SW 1271 (cell line): ENCODE measurements at places on chromosomes 3 and 15.

- no peak for DNase-seq
Measured at GRCh38 chr3:127408684-127409420, 121.0 kb upstream of the PRR20G start.

DNA sequence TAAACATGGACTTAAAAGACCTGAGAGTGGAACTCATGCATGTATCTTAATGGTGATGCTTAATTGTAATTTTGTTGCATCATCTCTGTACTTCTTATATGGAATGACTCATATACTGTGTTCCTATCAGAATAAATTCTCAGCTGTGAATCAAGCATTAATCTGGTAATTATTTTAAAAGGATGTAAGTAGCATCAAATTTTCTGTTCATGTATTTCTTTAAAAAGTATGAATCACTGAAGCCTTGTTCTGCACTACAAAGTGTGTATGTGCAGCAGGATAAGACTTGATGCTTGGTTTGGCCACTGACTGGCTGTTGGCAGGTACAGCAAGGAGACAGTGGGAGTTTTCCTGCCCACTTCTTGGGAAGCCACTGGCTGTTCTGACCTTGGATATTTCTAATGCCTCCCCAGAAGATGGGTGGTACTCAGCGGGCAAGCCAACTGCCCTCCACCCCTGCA, 123.9 kb downstream of the ANO10 start:
- no peak for DNase-seq

GRCh38 chr3:33438284-33438668, 1.9 kb downstream of the UBP1 start:
- DNase-seq = peak; percentile 71

DNA sequence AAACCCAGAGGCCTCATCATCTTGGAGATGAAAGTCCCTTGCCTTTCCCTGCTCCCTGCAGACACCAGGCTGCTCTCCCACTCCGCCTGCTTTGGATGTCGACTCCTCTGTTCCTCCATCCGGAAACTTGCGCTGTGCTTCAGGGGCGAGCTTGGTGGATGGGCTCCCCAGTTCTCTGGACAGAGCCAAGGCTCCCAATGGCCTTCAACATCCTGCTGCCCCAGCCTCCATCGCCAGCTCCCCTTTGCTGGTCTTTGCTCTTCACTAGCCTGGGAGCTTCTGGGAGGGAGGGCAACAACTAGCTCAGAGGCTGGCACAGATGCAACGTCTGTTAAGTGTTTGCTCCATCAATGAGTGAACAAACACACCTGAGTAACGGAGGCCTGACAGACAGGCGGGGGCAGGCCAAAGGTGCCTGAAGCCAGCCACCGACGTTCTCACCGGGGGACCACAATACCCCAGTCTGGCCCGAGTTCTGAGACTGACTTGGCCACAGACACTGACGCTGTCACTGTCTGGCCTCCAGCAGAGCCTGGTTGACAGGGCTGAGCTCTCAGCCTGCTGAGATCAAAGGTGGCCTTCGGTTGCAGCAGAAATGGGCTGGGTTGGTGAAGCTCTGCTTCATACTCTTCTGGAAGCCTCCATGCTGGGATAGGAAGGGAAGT, 39.0 kb downstream of the RGMA start:
- no peak for DNase-seq

- no peak for DNase-seq
Measured at GRCh38 chr15:60385620-60386552, 11.9 kb downstream of the ANXA2 start.

DNA sequence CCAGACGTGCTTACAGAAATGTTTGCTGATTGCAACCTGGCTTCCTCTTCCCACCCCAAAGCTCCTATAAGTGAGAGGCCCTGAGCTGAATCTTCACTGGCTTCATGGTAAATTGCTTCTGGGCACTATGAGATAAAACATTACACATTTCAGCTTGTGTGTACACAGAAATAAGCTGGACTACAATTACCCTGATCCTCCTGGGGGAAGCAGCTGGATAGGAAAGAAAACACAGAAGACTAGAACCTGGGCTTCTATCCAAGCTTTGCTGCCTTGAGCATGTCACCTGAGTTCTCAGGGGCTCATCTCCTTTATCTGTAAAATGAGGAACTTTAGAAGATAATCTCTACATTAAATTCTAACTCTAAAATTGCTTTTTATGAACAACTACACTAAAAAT, 40.3 kb downstream of the THBS1 start:
- no peak for DNase-seq

GRCh38 chr3:129233538-129233937, 15.9 kb upstream of the COPG1 start:
- DNase-seq = no peak

DNA sequence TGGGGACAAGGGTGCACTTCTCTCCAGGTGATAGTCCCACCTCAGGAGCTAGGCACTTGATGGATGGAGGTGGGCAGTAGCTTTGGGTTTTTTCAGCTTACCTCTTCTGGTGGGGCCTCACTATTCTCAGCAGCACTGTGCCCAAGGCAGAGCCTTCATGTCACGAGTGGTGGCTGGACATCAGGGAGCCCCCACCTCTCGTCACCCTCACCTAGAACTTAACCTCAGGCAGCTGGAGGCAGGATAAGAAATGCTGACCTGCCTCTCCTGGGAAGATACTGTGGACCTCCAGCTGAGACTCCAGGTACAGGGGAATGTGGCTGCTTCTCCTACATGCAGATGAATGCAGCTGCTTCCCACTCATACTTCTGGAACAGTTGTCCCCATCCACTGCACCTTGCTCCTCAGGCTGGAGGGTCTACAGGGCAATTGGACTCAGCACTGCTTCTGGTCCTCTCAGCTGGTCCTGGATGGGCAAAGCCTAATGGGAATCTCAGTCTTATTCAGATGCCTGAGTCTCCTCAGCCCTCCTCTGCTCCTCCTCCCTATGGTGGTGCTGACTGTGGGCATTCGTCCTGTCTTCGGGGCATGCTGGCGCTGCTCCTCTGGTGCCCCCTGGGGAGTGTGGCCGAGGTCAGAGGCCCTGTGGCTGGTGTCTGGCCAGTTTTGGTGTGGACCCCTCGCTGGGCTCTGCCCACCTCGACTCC, 129.9 kb downstream of the KLF13 start:
- DNase-seq = no peak

DNA sequence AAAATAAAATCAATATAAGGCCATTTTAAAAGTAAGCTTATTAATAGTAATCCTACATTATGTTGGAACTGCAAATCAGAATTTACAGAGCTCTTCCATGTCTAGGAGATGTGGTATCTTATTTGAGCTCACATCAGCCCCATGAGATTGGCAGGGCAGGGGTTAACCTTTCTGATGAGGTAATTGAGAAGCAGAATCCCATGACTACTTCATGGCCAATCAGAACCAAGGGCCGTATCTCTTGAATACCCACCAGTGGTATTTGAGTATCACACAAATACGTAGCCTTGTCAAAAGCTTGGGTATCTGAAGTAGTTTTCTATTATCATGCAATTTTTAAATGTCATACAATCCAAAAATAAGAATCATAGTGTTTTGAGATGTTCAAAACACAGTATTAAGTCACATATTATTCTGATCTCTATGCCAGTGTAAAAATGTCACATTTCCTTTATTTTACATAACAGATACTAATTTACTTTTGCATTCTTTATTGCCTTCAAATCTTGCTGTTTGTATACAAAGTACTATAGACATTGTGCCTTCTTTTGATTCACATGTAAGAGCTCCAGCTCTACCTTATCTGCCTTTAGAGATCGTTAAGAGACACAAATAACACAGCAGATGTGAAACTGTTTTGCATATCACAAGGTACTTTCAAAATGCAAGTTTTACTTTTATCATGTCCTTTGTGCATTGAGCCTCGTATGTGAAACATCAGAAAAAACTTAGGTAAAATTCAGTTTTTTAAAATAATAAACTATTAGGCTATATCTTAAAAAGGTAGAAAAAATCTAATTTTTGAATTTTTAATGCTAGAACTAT, 251.7 kb upstream of the GOLGA6L4 start:
- DNase-seq = no peak

GRCh38 chr15:67183443-67184169, 70.9 kb downstream of the AAGAB start:
- no peak for DNase-seq

DNA sequence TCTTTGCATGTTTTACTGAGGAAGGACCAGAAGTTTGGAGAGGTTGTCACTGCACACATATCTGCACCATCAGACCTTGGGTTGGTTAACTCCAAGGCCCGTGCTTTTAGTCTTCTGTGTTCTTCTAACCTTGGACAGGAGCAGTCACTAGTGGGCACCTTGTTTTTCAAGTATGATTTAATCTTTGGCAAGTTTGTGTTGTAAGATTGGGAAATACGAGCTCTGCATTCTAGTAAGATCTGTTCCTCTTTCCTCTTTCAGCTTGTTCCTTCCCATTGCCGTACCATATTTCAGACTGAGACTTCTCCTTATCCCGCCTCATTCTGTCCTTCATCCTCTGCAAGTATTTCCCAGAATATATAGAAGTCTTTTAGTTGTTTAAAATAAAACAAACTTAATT, 5.1 kb downstream of the TMOD2 start:
- no peak for DNase-seq

GRCh38 chr3:181728470-181729340, 17.0 kb downstream of the SOX2 start:
- DNase-seq = no peak

- no peak for DNase-seq
Measured at GRCh38 chr3:78274475-78275065, 1234.7 kb downstream of the ROBO2 start.

- no peak for DNase-seq
Measured at GRCh38 chr3:162224746-162225145, 728.1 kb downstream of the OTOL1 start.

DNA sequence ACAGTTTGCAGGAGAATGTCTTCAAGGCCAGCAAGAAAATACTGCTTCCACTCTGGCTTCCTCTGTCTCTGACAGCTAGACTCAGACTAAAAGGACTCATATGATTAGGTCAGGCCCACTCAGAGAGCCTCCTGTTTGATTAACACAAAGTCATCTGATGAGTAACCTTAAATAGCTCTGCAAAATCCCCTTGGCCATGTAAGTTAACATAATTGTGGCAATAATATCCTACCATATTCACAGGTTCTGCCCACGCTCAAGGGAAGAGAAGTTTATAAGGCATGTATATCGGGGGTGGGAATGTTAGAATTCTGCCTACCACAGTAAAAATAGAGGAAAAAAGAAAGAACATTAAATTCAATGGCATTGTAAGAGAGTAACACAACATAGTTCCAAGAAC, 20.6 kb upstream of the HHATL start:
- DNase-seq = no peak

DNA sequence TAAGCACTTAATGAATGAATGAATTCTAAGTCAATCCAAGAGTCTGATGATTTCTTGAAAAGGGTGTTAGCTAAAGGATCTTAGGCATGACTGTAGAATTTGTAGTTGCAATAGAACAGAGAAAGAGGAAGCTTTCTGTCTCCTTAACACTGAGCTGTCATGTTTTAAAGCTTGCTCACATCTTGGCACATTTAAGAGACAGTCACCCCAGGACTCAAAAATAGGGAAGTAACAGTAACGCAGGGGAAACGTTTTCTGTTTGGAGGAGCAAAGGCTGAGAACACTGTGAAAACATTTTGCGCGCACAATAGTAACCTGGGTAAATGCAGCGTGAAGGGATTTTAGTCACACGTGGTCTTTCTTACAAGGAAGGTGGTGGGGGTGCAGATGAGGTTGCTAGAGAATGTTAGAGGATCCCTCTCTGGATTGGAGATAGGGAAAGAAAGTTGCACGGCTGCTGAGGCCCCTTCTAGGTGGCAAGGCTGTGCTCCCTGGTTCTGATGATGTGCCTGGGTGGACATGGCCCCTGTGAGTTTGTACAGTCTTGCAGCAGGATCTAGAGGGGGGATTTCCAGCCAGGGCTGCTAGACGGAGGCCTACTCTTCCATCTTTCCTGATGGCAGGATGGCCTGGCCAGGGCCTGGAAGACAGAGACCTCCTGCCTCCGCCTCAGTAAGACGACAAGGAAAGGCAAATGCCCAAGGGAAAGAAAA, 12.0 kb downstream of the STARD5 start:
- DNase-seq = no peak

DNA sequence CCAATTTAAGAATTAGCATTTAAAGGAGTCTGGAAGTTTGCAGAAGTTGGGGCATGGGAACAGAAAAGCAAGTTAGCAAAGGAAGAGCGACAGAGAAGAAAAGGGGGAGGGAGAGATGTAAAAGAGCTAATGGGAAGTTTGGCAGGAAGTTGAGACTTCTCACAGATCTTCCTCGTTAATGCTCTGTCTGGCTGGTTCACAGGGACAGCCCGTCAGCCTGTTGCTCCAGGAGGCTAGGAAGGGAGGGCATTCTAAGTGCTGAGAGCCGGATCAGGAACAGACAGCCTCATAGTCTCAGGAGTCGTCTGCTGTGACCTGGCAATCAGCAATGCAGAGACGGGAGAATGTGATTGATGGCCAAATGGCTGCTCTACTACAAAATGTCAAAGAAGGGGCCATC, 150.3 kb downstream of the AGBL1 start:
- no peak for DNase-seq

DNA sequence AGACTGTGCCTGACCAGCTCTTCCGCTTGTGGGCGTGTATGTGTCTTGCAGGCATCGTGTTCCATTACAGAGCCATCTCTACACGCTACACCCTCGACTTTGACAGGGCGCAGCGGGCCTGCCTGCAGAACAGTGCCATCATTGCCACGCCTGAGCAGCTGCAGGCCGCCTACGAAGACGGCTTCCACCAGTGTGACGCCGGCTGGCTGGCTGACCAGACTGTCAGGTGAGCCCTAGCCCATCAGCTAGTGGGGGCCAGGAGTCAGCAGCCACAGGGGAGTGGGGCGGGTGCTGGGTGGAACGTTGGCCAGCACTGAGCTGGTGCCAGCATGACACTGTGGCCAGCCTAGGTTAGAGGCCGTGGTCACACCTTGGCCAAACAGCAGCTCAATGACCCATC, 36.7 kb downstream of the ACAN start:
- no peak for DNase-seq

GRCh38 chr15:26295336-26296085, 432.4 kb upstream of the ATP10A start:
- DNase-seq = no peak

DNA sequence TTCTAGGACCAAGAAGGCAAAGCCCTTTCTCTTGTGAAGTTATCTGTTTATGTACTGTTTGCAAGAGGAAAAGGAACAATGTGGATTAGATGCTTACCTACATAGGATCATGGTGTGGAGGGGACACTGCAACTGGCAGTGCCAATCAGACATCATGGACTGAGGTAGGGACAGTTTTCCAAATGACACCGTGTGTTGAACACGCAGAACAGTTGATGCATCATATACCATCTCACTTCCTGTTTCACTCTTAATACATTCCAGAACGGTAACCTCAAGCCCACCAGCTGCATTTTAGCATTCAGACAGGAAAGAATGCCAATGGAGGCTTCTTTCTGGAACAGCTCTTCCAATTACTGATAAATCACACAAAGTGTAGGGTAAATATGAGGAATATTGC, 397.7 kb upstream of the LMCD1 start:
- no peak for DNase-seq
